CD8-positive, alpha-beta memory T cell (primary cell): ENCODE measurements at places on chromosomes 4 and X. TPM values are rescaled to one million over a fixed set of nuclear protein-coding genes. Genes with fewer than 3 reads are reported as not detected.

DNA sequence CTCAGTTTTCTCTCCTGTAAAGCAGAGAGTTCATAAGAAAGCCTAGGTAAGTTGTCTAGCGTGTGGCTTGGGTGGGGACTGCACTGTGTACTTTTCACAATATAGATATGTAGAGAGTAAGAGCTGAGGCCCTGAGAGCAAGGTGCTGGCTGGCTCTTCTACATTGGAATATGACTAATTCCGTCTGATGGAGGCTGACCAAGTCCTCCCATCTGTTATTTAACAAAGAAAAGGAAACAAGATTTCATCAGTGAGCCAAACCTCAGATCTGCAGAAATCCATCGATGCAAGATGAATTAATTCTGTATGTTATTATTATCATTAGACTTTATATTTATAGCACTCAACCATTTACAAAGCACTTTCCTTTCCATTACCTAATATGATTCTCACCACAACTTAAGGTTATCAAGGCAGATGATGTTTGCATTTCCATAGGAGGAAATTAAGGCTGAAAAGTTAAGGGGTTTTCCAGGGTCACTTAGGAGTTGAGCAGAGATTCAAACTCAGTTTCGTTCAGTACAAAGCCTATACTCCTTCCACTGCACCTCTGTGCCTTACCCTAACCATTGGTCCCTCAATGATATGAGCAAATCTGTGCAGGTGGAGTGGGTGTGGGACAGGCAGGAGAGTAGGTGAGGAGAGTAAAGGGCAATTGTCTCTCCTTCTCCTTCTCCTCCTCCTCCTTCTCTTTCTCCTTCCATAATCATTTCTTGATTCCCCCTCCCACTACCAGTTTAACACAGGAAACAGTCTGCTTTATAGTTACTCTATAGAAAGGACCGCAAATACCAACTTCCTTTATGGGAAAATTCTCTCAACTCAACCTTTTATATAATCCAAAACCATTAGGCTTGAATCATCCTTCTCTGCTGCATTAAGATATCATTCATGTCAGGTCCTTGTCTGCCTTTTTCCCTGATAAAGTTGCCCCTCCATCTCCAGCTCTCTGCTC is 27.6 kb upstream of the SRD5A3 start:
- DNase-seq: no peak
- H3K4me1 ChIP-seq: peaks cover 8% of the 10 kb centered on the region
- no peak overlapping the region for H3K27ac ChIP-seq
- H3K27me3 ChIP-seq: no peaks in the 10 kb centered on the region

- no peak overlapping the region for H3K27ac ChIP-seq
- no peak for DNase-seq
- H3K4me3 ChIP-seq: no peak overlapping the region
- no peaks in the 10 kb centered on the region for H3K4me1 ChIP-seq
Measured at GRCh38 chrX:42098900-42099299, 175.5 kb upstream of the CASK start.

DNA sequence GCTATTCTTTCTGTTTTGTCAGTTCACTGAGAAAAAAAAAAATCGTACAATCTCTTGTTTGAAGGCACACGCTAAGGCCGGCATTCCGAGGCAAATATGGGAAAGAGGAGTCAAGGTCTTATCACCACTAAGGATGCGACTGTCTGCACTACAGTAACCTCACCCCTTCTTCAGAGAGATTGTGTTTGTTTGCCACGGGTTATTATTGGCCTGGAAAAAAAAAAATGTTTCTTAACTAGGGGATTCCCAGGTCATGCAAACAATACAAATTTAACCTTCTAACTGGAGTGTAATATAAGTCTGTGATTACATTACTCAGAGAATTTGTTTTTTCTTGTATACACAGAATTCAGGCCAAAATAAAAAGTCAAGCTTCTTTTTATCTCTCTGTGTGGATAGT is 168.3 kb downstream of the TMA16 start:
- no peaks in the 10 kb centered on the region for H3K27me3 ChIP-seq
- H3K27ac ChIP-seq: no peak overlapping the region
- no peak overlapping the region for H3K4me3 ChIP-seq
- no peak for DNase-seq
- no peaks in the 10 kb centered on the region for H3K36me3 ChIP-seq

DNA sequence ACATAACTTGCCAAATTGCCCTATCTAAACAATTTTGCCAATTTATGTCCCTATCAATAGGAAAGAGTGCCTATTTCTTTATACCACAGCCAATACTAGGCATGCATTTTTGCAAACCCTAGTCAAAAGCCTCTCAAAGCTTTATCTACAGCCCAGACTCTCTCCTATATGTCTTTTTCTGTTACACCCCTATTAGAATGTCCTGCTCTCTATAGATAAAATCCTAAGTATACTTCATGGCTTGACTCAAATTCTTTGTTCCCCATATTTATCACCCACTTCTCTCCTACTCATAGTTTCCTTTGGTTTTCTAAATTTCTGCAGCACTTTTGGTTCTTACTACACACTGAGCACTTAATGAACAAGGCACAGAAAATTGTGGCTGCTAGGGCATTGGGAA is 38.0 kb downstream of the NUP62CL start:
- no peaks in the 10 kb centered on the region for H3K36me3 ChIP-seq
- no peaks in the 10 kb centered on the region for H3K27me3 ChIP-seq
- no peak overlapping the region for H3K4me3 ChIP-seq
- DNase-seq: no peak
- no peaks in the 10 kb centered on the region for H3K4me1 ChIP-seq

DNA sequence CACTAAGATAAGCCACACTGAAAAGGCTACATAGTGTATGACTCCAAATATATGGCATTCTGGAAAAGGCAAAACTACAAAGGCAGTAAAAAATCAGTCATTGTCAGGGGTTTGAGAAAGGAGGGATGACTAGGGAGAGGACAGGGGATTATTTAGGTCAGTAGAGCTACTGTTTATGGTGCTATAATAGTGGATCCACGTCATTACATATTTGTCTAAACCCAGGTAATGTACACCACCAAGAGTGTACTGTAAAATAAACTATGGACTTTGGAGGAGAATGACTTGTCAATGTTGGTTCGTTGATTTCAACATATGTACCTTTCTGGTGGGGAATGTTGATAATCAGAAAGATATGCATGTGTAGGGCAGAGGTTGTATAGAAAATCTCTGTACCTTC is 837.6 kb downstream of the FAM133A start:
- no peak for DNase-seq
- H3K27me3 ChIP-seq: no peaks in the 10 kb centered on the region
- no peaks in the 10 kb centered on the region for H3K4me1 ChIP-seq
- H3K27ac ChIP-seq: no peak overlapping the region
- H3K36me3 ChIP-seq: no peaks in the 10 kb centered on the region

- H3K4me3 ChIP-seq: no peak overlapping the region
- no peak for DNase-seq
- no peak overlapping the region for H3K27ac ChIP-seq
- peaks cover 11% of the 10 kb centered on the region for H3K4me1 ChIP-seq
- no peaks in the 10 kb centered on the region for H3K36me3 ChIP-seq
Measured at GRCh38 chr4:2806390-2807355, 13.8 kb downstream of the SH3BP2 start.

DNA sequence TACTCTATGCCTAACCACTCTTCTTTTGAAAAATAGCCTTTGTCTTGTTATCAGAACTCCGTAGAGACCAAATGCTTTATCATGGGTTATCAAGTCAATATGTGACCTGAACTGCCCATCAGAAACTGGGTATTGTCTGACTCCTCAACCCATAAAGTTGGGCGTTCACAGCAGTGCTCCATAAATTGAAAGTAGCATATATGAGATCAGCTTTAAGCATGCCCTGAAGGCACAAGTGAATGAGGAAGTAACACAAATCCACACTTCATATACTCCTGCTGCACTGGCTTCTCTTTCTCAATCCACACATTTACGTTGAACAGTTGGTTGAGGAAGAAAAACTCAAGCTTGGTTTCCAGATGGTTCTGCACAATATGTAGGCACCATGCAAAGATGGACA is 1106.0 kb downstream of the STIM2 start:
- H3K27me3 ChIP-seq: no peaks in the 10 kb centered on the region
- H3K27ac ChIP-seq: no peak overlapping the region
- DNase-seq: no peak
- no peaks in the 10 kb centered on the region for H3K4me1 ChIP-seq
- no peak overlapping the region for H3K4me3 ChIP-seq

DNA sequence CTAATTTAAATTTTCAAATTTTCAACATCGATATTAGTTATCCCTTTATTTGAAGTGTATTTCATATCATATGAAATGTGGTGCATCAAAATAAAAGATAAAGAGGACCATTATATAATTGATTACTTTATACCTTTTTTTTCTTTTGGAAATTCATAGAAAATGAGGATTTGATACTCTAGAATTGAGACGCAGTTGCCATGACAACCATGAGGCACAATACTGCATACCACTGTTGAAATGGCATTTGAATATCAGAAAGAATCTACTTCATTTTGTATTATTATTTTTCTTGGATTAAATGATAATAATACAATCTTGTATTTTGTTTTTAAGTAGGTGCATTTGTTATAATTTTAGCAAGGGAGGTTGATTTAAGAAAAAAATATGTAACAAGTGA is 323.1 kb downstream of the PCDH18 start:
- no peaks in the 10 kb centered on the region for H3K4me1 ChIP-seq
- DNase-seq: no peak
- H3K27ac ChIP-seq: no peak overlapping the region
- H3K36me3 ChIP-seq: no peaks in the 10 kb centered on the region
- no peak overlapping the region for H3K4me3 ChIP-seq

GRCh38 chrX:19672222-19672812 is 157.0 kb upstream of the MAP3K15 start:
- no peaks in the 10 kb centered on the region for H3K27me3 ChIP-seq
- H3K4me1 ChIP-seq: peaks cover 14% of the 10 kb centered on the region
- no peaks in the 10 kb centered on the region for H3K36me3 ChIP-seq
- no peak for DNase-seq
- no peak overlapping the region for H3K27ac ChIP-seq

GRCh38 chr4:169071747-169072146 is 61.7 kb upstream of the CBR4 start:
- DNase-seq: no peak
- H3K27me3 ChIP-seq: no peaks in the 10 kb centered on the region
- H3K36me3 ChIP-seq: no peaks in the 10 kb centered on the region

DNA sequence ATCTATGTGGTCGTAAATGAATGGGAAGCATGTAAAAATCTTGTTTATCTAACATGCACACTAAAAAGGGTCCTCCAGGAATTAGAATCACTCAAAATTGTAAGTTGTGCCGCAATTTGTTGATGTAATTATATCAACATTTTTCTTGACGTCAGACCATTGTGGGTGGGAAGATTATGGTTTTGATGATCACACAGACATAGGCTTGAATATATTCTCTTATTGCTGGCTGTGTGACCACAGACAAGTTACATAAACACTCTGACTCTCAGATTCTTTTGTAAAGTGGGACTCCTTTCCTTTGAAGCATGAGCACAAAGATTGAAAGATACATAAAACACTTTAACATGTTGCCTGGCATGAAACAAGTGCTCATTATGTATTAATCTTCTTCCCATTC is 51.5 kb downstream of the IL1RAPL1 start:
- H3K27me3 ChIP-seq: no peaks in the 10 kb centered on the region
- H3K36me3 ChIP-seq: no peaks in the 10 kb centered on the region
- H3K4me3 ChIP-seq: no peak overlapping the region
- no peak overlapping the region for H3K27ac ChIP-seq
- no peaks in the 10 kb centered on the region for H3K4me1 ChIP-seq
- DNase-seq: no peak

DNA sequence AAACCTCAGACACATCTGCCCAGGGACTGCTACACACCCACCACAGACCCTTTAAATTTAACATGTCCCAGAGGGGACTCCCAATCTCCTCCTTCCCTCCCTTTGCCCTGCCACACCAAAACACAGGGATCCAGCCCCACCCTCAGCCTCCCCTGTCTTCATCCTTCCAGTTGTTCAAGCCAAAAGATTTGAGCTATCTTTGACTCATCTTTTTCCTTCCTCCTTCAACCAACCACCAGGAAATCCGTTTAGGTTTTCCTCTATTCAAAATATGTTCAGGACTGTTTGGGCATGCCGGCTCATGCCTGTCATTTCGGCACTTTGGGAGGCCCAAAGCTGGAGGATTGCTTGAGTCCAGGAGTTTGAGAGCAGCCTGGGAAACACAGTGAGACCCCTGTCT is 6.9 kb upstream of the STK32B start:
- no peaks in the 10 kb centered on the region for H3K4me1 ChIP-seq
- H3K36me3 ChIP-seq: no peaks in the 10 kb centered on the region
- H3K27me3 ChIP-seq: no peaks in the 10 kb centered on the region

- peak overlapping the region; percentile 3 for H3K27ac ChIP-seq
- DNase-seq: no peak
- no peaks in the 10 kb centered on the region for H3K36me3 ChIP-seq
- peaks cover 42% of the 10 kb centered on the region for H3K4me1 ChIP-seq
Measured at GRCh38 chrX:154327038-154327820, 31.6 kb downstream of the TKTL1 start.

DNA sequence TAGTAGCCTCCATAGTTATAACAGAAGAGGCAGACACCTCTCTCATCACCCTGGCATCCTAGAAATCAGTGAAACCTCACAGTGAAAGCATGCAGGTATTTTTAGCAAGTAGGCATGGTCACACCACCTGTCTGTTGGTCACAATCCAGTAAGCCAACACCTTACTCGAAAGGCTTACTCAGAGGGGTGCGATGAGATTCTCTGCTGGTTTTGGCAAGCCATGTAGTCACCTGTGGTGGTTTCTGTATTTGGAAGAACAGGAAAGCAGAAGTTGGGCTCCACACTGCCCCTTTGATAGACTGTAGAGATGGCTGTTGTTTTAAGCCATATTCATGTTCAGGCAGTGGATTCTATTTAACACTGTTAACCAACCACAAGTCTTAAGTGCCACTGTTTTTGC is 134.7 kb downstream of the DCLK2 start:
- no peaks in the 10 kb centered on the region for H3K27me3 ChIP-seq
- H3K4me1 ChIP-seq: no peaks in the 10 kb centered on the region
- no peak overlapping the region for H3K4me3 ChIP-seq
- no peaks in the 10 kb centered on the region for H3K36me3 ChIP-seq
- H3K27ac ChIP-seq: no peak overlapping the region

- H3K36me3 ChIP-seq: no peaks in the 10 kb centered on the region
- H3K4me3 ChIP-seq: no peak overlapping the region
- no peak for DNase-seq
Measured at GRCh38 chrX:51955200-51955599, 61.8 kb downstream of the MAGED1 start.

GRCh38 chr4:140497747-140498636 is at the start of gene MGAT4D:
Gene MGAT4D (minus strand): TSS chr4:140498293. CDS start chr4:140498222, 71 bp downstream.
- DNase-seq: no peak
- H3K4me1 ChIP-seq: no peaks in the 10 kb centered on the region
- H3K27me3 ChIP-seq: peaks cover 14% of the 10 kb centered on the region
- H3K4me3 ChIP-seq: no peak within 1 kb of the TSS
- H3K27ac ChIP-seq: no peak within 1 kb of the TSS
- no peaks in the 10 kb centered on the region for H3K36me3 ChIP-seq

- no peaks in the 10 kb centered on the region for H3K4me1 ChIP-seq
- no peaks in the 10 kb centered on the region for H3K36me3 ChIP-seq
- no peak overlapping the region for H3K4me3 ChIP-seq
- H3K27ac ChIP-seq: no peak overlapping the region
- no peak for DNase-seq
- no peaks in the 10 kb centered on the region for H3K27me3 ChIP-seq
Measured at GRCh38 chr4:186881521-186882220, 158.0 kb upstream of the FAT1 start.

EVC2 gene
- total RNA-seq: 0.92 TPM

STK26 gene
- 52.0 TPM for total RNA-seq

HPSE gene
- 10.9 TPM for total RNA-seq

TMPRSS11E gene
- total RNA-seq: 0.18 TPM

MAGEA2 gene
- not detected for total RNA-seq

FAM199X gene
- 10.7 TPM for total RNA-seq

F8 gene
- 11.9 TPM for total RNA-seq

DIPK2B gene
- total RNA-seq: not detected

CENPVL2 gene
- total RNA-seq: not detected
